Upper lobe of right lung (tissue), 1 donor: ENCODE measurements at places on chromosomes 4 and X.

- H3K36me3 ChIP-seq: no peaks in the 10 kb centered on the region
- no peak overlapping the region for H3K27ac ChIP-seq
- no peak overlapping the region for H3K4me3 ChIP-seq
- no peak for DNase-seq
- no peaks in the 10 kb centered on the region for H3K4me1 ChIP-seq
Measured at GRCh38 chr4:73434311-73434710, 1.7 kb upstream of the AFP start.

- H3K4me3 ChIP-seq: no peak overlapping the region
- DNase-seq: no peak
- no peaks in the 10 kb centered on the region for H3K36me3 ChIP-seq
- peaks cover under 1% of the 10 kb centered on the region for H3K4me1 ChIP-seq
- H3K27ac ChIP-seq: peak overlapping the region; percentile 11
Measured at GRCh38 chr4:184850018-184850417, 24.2 kb upstream of the ACSL1 start.

DNA sequence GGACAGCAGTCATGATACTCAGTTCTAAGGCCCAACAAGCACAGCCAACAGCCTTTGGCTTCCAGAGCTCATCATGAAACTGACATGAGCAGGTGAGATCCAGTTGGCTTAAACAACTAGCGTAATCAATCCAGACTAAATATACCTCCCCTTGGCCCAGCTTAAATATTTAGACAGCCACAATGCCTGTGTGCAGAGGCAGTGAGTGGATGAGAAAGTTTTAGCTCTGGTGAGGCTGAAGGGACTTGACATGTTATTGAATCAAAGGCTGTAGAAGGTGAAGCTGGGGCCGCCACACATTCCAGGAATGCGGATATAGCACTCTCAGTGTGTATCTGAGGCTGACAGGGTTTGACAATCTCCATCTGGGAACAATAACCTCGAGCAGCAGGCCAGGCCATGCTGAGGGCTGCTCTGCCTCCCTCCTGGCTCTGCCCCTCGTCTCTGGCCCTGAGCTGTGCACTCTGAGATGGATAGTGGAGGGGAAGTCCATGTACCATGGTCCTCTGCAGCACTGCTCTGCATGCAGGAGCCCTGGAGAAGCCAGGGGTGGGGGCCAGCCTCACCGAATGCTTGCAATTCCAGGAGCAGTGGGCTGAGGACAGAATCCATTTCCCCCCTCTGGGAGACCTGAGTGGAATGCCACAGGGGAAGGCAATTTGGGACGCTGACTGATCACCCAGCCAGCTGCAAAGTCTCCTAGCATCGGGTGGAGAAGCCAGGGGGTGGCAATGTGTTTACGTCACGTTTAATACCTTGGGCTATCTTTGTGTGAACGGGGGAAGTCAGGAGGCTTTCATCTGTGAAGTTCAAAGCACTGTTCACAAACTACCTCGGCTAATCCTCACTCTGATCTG is 37.3 kb upstream of the RASL11B start:
- no peak overlapping the region for H3K4me3 ChIP-seq
- H3K36me3 ChIP-seq: no peaks in the 10 kb centered on the region
- no peak overlapping the region for H3K27ac ChIP-seq
- H3K4me1 ChIP-seq: no peaks in the 10 kb centered on the region
- DNase-seq: no peak
- no peaks in the 10 kb centered on the region for H3K27me3 ChIP-seq

- DNase-seq: no peak
- no peaks in the 10 kb centered on the region for H3K27me3 ChIP-seq
- no peak overlapping the region for H3K27ac ChIP-seq
- peaks cover 3% of the 10 kb centered on the region for H3K4me1 ChIP-seq
- H3K4me3 ChIP-seq: no peak overlapping the region
Measured at GRCh38 chr4:142383800-142384470, 462.2 kb downstream of the INPP4B start.

DNA sequence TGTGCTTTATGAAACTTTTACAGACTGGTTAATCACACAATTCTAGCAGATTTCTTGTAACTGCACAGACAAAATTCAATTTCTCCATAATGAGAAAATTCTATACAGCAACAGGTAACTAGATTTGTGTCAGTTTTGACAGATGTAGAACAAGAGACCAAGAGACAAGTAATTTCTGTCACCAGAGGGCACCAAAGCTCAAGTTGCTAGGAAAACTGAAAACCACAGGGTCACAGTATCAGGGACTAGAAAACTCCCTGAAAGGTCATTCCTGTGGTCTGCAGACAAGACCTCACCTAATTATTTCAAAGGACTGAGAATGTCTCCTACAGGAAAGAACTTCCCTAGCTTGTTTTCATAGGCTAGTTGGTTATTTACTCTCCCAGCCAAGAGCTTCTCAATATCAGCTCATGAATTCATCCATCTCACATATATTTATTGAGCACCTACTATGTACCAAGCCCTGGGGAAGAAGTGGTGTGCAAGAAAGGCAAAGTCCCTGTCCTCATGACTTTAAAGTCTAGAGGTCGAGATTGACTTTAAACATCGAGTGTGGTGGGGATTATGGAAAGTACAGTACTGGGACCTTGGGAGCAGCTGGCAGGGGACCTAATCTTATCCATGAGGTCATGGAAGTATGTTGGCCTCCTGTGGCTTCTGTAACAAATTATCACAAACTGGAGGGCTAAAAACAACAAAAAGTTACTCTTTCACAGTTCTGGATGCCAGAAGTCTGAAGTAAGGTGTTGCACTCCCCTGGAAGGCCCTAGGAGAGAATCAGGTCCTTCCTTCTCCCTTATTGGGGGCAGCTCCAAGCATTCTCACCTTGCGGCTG is 47.8 kb upstream of the SETD7 start:
- no peak overlapping the region for H3K27ac ChIP-seq
- no peaks in the 10 kb centered on the region for H3K27me3 ChIP-seq
- no peak overlapping the region for H3K4me3 ChIP-seq
- DNase-seq: no peak
- no peaks in the 10 kb centered on the region for H3K36me3 ChIP-seq
